ENCODE measurements at places on chromosomes 5 and 9.

DNA sequence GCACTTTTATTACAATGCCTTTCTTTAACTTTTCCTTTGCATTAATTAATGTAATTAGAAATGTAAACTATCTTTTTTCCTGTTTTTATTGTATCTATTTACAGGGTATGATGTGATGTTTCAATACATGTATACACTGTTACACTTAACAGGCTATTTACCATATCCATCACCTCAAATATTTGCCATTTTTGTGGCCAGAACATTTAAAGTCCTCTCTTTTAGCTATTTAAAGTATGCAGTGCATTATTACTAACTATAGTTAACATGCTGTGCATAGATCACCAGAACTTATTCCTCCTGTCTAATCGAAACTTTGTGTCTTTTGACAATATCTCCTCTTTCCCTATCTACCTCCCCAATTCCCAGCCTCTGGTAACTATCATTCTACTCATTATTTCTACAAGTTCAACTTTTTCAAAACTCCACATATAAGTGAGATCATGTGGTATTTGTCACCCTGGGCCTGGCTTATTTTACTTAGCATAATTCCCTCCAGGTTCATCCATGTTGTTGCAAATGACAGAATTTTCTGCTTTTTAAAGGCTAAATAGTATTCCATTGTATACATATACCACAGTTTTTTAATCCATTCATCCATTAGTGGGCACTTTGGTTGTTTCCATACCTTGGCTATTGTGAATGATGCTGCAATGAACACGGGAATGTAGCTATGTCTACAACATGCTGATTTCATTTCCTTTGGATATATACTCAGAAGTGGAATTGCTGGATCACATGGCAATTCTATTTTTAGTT, 32.8 kb downstream of the OR2K2 start:
- DNase-seq: no peak

GRCh38 chr9:6902423-6902822, 144.7 kb downstream of the KDM4C start:
- no peak for DNase-seq

- no peak for DNase-seq
Measured at GRCh38 chr5:74647096-74647495, 6.6 kb upstream of the ENC1 start.

GRCh38 chr5:35246411-35246810, 16.1 kb upstream of the PRLR start:
- no peak for DNase-seq

DNA sequence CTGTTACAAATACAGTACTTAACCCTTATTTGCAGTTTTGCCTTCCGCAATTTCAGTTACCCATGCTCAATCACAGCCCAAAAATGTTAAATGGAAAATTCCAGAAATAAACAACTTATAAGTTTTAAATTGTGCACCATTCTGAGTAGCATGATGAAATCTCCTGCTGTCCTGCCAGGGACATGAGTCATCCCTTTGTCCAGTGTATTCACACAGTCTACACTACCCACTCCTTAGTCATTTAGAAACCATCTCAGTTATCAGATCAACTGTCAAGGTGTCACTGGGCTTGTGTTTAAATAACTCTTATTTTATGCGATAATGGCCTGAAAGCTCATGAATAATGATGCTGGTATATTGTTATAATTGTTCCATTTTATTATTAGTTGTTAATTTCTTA, 95.8 kb downstream of the PLCXD3 start:
- DNase-seq: no peak

DNA sequence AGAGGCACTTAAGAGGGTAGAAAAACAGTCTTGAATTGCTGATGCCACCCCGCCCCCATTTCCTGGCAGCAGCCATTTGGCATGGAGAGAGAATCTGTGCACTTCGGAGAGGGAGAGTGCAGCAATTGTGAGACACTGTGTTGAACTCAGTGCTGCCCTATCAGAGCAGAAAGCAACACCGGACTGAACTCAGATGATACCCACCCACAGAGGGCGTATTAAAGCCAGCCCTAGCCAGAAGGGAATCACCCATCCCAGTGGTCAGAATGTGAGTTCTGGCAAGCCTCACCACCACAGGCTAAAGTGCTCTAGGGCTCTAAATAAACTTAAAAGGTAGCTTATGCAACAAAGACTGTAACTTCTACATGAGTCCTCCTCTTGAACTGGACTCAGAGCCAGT, 88.4 kb upstream of the RGS7BP start:
- no peak for DNase-seq

DNA sequence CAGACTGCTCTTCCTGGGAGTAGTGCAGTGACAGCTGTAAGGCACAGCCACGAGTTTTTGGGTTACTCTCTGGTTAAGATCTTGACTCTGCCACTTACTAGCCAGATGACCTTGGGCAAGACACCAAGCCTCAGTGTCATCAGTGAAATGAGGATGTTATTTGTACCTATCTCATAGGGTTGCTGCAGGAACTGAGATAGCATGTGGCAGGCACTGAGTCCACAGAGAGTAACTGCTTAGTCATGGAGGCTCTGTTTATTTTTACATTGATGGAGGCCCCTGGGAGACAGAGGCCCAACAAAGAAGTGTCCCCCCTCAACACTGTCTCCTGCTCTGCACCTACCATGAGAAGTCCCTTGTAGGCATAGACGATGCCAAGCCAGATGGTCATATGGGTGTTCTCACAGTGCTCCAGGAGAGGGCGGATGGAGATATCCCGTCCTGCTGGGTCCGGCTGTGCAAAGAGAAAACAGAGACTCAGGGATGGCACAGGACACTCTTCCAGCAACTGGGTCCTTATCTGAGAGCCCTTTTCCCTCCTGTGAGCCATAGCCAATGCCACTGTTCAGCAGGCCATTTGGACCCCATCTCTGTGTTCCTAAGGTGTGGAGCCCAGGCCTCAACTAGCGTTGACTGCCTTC, 55.4 kb upstream of the TBC1D2 start:
- DNase-seq: no peak

- DNase-seq: no peak
Measured at GRCh38 chr5:56299212-56299611, 66.1 kb upstream of the ANKRD55 start.
